ENCODE measurements at places on chromosomes 1 and 21.

DNA sequence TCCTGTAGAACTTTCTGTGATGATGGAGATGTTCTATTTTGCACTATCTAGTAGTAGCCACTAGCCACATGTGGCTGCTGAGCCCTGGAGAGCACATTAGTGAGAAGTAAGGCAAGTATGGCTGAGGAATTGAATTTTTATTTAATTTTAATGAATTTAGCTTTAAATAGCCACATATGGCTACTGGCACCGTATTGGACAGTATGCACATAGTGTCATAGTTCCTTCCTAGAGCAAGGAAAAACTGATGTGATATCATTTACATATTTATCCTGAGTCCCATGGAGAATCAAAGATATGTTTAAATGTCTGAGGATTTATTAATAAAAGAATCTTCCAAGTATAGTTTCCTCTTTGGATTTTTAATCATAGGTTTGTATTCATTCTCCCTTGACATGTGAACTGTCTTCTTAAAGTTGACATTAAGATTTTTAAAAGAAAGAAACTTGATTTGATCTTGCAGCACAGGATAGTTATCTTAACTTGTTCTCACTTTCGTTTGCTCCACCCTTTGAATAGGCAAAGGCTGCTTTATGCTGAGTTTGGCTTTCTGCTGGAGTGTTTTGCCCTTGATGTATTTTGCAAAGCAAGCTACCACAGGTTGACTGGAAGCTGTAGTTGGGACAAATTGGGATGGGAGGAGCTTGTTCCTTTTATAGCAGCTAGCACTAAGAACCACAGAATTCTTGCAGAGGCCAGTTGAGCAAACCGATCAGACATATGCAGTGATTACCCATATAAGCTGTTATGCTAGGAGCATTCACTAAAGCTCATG is 129.7 kb downstream of the VPS13D start:
- DNase-seq = no peak

GRCh38 chr1:204431310-204432184 is 19.9 kb upstream of the PPP1R15B start:
- peak; percentile 70 for DNase-seq

- no peak for DNase-seq
Measured at GRCh38 chr1:14413819-14414490, 184.5 kb upstream of the KAZN start.

DNA sequence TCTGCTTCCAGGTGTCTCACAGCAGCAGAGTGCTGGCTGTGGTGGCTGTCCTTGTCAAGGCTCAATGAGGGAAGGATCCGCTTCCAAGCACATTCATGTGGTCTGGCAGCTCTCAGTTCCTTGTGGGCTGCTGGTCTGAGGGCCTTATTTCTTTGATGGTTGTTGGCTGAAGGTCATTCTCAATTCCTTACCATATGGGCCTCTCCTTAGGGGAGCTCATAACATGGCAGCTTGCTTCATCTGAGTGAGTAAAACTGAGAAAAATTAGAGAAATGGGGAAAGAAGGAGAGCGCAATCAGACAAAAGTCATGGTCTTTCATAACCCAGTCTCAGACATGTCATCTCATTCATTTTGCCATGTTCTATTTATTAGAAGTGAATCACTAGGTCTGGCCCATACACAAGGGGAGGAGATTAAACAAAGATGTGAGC is 81.7 kb upstream of the TSPAN2 start:
- DNase-seq = no peak

GRCh38 chr1:217027403-217028080 is 304.3 kb upstream of the ESRRG start:
- peak; percentile 11 for DNase-seq

DNA sequence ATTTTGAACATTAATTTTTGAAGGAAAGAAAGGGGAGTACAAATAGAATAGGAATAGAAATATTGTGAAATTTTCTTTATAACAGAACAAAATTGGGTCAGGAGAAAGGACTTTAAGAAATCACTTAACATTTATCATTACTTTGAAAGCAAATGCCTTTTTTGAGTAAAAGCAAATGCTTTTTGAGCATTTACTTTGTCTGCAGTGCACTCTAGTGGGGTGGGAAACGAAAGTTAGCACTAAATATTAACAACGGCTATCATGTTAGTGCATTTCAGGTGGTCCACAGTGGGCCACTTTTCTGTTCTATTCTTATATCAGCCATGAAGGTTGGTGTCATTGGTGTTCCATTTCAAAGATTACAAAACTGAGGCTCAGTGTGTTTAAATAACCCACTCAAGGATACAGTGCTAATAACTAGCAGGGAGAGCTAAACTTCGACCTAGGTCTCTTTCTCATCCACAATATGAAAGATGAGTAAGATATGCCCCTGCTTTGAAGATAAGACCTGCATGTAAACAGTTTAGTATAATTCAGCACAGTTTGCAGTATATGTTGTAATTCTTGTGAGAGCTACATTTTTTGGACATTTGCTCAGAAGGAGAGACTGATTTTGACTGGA is 13.4 kb downstream of the LRRC8D start:
- no peak for DNase-seq

- DNase-seq = no peak
Measured at GRCh38 chr1:11807133-11807532, 1.1 kb downstream of the CLCN6 start.

GRCh38 chr1:246497331-246497915 is 9.7 kb downstream of the SMYD3 start:
- peak; percentile 59 for DNase-seq

- no peak for DNase-seq
Measured at GRCh38 chr1:58584082-58584895, 7.2 kb upstream of the TACSTD2 start.

GRCh38 chr1:81617308-81617967 is 183.3 kb upstream of the ADGRL2 start:
- DNase-seq = no peak

DNA sequence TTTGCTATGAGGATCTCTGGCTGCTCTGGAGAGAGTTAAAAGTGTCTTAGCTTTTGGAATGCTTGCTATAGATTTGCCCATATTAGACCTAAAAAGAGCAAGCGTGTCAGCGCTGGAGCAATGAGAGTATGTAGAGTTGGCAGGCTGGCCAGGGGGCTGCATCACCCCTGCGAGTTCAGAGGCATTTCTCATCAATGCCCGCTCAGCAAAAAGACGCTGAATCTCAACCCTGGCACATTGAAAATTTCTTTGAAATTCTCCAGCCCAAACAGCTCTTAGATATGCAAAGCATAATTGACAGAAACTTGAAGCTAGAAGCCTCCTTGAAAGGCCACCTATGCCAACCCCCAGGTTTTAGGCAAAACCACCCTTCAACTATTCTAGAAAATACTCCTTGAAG is 135.5 kb upstream of the F3 start:
- no peak for DNase-seq

DNA sequence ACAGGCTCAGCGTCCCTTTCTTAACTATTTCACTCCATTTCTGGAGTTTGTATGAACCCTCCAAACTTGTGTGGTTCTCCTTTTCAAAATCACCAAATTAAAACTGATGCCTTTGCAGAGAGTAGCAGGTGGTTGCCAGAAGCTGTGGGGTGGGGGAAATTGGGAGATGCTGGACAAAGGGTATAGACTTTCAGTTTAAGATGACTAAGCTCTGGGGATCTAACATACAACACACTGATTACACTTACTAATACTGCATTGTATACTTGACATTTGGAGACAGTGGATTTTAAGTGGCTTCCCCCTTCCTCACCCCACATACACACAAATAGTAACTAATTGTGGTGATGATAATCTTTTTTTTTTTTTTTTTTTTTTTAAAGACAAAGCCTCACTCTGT is 11.1 kb upstream of the SCYL3 start:
- DNase-seq = no peak

DNA sequence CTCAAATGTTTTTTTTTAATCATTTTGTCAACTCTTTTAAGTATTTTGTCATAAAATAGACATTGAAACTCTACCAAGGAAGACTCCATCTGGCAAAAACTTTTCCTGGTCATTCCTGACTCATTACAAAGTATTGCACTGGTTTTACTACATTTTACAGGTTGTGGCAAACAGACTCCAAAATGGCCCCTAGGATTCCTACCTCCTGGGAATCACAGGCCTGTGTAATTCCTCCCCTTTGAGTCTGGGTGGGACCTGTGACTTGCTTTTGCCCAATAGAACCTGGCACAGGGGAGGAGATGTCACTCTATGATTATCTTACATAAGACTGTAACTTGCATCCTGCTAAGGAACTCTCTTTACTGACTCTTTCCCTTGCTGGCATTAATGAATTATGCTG is 123.6 kb upstream of the KCNJ6 start:
- DNase-seq = no peak

DNA sequence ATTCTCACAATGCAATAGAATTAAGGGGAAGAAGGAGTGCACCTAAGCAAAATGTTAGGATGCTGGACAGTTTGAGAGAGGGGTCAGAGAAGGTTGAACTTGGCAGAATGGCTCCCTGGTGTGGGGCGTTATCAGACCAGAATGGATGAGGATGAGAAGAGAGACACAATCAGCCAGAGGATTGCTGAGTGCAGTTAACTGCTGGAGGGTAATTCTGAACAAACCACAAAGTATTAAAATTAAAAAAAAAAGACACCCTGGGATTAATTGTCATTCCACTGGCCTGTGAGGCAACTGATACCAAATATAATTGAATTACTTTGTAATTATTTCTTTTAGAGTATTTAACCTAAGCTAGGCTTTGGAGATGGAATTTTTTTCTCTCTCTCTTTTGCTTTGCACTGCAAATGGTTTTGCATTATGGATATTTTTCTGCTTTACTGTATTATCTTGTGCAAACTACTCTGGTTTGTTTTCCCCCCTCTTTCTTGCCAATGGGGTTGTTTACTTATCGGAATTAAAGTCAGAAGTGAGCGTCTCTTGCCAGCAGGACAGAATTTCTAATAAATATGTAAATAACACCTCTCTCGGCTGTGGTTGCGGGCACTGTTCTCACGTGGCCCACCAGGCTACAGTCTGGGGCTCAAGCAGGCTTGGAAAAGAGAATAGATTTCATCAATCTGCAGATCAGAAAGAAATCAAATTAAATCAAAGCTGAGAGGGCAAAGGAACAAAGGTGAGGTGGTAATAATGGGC is 572.9 kb upstream of the CAMK1G start:
- no peak for DNase-seq

- no peak for DNase-seq
Measured at GRCh38 chr21:25324666-25325065, 282.6 kb downstream of the MRPL39 start.

DNA sequence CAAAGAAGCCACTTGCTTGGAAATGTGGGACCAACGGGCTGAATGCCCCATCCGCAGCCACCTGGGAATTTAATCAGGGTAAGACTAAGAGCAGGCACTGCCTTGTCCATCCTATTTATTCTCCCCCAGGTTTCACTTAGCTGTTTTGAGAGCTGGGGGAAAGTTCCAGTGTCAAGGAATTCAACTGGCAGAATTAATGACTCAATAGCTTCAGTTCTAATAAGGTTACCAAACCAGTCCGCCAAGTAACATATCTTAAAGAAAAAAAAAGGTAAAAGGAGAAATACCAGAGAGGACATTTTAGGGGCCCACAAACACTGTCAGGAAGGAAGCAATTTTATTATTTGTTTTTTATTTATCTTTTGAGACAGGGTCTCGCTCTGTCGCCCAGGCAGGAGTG is 157.6 kb upstream of the SOD1 start:
- no peak for DNase-seq

- no peak for DNase-seq
Measured at GRCh38 chr1:205477759-205478247, 22.0 kb upstream of the BLACAT1 start.

DNA sequence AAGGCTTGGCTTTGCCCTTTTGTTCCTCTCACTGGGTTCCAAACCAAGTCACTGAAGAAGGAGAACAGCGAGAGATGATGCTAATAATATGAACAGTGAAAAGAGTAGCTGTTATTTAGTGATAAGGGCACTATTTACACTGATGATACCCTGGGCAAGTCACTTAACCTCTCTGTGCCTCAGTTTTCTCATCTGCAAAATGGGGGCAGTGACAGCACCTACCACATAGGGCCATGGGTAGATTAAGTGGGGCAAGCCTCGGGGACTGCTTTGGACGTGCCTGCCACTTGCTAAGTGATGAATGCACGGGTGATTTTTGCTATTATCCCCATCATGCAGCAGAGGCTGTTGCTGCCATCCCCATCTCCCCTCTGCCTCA is 9.2 kb downstream of the ATP13A2 start:
- DNase-seq = no peak

- no peak for DNase-seq
Measured at GRCh38 chr1:102833151-102833550, 275.2 kb downstream of the COL11A1 start.

GRCh38 chr1:98197356-98197755 is 276.5 kb upstream of the DPYD start:
- DNase-seq = no peak

DNA sequence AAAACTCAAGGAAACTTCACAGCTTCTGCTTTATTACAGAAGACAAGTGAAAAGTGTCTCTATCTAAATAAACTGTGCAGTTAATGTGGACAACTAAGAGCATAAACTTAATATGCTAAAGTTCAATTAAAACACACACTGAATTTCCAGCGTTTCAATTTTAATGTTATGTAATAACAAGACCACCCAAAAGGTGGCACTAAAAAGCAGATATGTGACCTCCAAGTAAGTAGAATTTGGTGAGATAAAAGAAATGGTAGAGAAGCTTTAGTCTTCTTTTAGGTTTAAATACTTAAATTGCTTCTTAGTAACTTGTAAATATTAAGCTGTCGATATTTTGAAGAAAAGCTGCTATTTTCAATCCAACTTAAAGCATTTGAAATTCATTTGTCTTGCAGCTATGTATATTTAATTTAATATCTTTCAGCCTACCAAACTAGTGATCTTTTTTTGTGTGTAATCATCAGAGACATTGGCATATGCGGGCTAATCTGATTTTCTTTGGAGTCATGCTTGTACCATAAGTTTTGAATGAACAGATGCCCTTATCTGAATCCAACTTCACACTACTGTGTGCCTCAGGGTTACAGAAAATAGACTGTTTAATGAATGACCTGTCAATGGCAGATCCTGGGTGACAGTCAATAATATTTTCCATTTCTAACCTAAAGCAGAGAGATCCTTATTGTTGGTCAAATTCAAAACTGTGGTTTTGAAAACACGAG is 36.5 kb upstream of the ADAMTS1 start:
- no peak for DNase-seq

DNA sequence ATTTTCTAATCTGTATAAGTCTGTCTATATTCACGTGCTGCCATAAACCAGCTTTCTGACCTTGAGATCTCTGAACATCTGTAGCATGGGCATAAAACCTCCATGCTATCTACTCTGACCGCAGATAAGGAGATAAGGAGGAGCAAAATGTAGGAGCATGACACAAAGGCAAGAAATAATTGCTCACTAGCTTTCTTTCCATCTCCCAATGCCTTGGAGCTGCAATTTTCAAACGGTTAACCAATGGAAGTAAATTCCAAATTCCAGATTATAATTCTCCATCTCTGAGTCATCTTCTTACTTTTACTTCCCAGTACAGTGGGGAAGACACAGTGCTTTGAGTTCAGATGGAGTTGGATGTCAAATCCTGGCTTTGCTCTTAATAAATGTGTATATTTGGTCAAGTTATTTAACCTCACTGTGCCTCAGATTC is 41.6 kb downstream of the CD58 start:
- no peak for DNase-seq

DNA sequence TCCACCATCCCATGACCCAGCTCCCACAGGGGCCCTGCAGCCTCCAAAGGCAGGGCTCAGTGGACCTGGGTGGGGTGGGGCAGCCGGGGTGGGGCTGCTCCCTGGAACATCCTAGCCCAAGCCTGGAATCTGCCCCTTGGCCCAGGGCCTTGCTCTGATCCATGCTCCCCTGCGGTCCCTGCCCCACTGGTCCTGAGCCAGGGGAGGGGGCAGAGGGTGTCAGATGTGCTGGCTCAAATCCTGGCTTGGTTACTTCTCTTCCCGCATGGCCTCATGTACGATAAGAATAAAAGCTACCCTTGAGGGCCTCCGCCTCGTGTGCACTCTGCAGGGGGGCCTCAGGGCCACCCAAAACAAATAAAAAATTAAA is 819 bp downstream of the SLC25A34 start:
- no peak for DNase-seq
